Esophagus squamous epithelium (tissue), 5 donors: ENCODE measurements at places on chromosomes 11 and 22. TPM values are rescaled to one million over a fixed set of nuclear protein-coding genes. Genes with fewer than 3 reads are reported as not detected.

- no peak for DNase-seq
These were observed 57.6 kb upstream of the BLID start for GRCh38 chr11:122173587-122173986.

DNA sequence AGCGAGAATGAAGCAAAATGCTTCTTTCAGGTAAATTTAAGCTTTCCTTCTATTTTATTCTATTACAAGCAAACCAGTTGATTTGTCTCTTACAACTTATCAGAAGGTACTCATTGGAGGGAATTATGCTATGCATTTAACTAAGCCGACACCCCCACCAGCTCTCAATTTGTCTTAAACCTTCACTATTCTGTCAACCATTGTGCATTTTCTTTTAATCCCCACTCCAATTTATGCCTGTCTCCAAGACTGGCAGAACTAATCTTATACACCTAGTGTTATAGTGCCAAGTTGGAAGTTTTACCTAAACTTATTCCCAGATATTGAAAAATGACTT, 12.5 kb downstream of the TAF1D start:
- DNase-seq: no peak

MUC6 gene
- total RNA-seq: 0.19 TPM

- DNase-seq: no peak
These were observed 973.6 kb upstream of the TENM4 start for GRCh38 chr11:80414181-80415165.

GRCh38 chr11:3623767-3624458, 17.9 kb downstream of the ART5 start:
- no peak for DNase-seq

- DNase-seq: no peak
These were observed 143.8 kb downstream of the NECTIN1 start for GRCh38 chr11:119585043-119585781.

HEPACAM gene
- total RNA-seq: not detected

DNA sequence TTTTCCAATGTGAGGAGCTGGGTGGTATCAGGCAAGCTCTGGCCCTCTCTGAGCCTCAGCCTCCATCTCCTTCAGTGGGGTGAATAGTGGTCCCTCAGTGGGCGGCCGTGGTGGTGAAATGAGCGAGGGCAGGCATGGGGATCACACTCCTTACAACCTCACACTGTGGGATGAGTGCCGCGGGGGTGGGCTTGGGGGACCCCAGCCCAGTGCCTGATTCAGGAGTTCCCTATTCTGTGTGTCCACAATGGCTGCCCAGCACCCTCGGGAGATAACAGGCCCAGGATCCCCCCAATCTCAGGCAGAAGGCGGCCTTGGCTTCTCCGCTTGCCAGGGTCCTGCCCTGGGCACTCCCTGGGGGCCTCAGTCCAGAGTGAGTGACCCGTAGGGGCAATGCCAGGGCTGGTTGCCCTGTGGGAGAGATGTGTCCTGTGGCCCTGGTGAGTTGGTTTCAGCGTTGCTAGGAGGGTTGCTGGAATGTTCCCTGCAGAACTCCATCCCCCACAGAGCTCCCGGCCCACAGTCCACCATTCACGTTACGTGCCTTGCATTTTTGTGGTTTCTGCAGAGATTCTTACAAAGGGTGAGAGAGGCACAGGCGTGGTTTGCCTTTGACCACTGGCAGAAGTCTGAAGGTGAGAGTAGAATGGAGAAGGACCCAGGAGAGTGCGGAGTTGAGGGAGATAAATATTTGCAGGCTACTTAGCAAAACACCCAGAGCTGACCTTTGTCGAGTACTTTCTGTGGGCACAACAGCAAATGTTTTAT, 2.9 kb downstream of the ALDH3B1 start:
- no peak for DNase-seq

DNA sequence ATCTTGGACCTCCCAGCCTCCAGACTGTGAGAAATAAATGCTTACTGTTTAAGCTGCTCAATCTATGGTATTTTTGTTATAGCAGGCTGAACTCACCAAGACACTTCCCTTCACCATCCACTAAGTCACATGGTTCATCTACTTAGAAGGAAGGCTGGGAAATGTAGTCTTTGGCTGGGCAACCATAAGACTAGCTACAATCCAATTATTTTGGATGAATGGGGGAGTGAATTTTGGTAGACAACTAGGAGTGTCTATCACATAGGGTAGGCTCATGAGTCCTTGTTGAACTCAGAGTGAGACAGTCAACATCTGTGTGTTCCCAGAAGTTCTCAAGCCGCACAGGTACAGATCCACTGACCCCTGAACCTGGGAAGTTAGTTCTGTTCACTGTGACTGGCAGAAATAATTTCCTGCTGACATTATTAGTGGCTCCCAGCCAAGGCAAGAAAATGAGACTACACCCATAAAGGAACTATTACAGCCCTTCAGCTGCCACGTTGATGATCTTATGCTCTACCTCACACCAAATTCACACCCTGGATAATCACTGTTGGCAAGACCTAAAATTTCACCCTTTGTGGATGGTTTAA, 3.1 kb upstream of the SLC35C1 start:
- no peak for DNase-seq

DNA sequence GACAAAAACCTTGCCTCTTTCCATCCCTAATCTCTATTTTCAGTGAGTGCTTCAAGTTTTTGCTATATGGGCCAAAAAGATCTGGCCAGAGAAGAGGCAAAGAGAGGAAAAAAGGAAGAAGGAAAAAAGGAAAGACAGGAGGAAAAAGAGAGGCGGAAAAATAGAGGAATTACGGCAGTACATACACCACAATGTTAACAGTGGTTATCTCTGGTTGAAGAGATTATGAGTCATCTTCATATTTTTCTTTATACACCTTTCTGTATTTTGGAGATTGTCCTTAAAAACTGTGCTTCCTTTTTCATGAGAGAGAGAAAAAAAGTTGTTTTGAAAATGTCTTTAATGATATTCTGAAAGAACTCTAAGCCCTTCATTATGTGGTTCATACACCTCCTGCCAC, 133.7 kb downstream of the SBF2 start:
- no peak for DNase-seq

- DNase-seq: no peak
These were observed 36.1 kb upstream of the OR8B8 start for GRCh38 chr11:124481365-124482323.

ART1 gene
- total RNA-seq: not detected

DNA sequence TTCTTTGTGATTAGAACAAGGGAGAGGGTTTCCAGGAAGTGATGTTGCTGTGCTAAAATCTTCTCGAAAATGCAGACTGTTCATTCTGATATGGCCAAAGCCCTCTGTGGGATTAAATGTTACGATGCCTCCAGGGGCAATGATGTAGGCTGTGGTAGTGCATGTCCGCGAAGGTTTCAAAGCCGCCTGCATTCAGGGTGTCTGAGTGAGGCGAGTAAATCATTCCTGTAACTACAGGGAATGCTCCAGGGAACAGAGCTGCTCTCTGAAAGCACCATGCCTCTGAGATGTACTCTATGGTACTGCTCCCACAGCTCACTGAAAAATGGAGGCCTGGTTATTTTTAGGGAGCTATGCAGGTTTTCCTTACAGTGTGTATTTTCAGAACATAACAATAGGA, 21.2 kb downstream of the PDGFD start:
- no peak for DNase-seq

MACROD1 gene
- 10.4 TPM for total RNA-seq

DNA sequence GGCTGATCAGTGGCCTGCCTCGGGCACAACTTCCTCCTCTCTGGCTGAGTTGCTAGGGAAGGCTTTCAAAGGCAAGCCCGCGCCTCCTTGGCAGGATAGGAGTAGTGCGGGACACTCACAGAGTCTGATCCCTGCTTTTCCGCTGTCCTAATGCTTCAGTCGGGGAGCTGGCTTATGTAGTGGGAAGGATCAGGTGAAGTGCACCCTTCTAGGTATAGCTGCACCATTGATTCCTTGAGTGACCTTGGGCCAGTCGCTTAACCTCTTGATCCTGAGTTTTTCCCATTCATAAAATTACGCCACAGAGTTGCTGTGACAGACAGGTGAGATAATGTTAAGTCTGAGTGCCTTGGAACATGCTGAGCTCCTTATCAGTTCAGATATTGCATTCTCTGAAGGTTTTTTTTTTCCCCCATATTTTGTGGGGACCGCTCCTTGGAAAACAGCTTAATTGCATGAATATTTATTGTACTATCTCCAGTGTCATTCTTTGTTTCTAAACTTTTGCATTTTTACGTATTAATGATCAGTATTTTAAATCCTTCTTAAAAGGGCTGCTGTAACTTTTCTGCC, 961 bp downstream of the IPO7 start:
- DNase-seq: no peak

DNA sequence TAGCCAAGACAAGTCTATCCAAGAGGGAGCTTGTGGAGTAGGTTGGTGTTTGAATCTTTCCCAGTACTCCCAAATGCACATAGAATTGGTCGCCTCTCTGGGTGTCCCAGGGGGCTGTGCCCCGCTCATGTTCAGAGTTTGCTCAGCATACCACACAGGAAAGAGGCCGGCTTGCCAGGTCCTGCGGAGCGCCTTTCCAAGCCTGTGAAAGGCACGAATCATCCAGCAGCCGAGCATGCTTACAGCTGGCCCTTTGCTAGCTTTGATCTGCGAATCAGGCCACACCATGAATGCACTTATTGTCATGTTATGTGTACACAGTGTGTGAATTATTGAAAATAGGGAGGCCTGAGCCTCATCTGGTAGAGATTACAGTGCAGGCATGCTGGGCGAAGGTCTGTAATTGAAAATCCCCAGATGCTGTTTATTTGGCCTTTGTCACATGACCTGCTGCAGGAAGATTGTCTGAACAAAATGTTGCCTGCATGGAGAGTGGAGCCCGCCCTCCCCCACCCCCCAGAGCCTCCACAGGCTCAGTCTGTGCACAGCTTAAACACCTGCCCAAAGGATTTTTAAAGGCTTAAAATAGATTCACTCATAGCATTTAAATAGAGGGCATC, 163.3 kb upstream of the RASSF10 start:
- no peak for DNase-seq

DNA sequence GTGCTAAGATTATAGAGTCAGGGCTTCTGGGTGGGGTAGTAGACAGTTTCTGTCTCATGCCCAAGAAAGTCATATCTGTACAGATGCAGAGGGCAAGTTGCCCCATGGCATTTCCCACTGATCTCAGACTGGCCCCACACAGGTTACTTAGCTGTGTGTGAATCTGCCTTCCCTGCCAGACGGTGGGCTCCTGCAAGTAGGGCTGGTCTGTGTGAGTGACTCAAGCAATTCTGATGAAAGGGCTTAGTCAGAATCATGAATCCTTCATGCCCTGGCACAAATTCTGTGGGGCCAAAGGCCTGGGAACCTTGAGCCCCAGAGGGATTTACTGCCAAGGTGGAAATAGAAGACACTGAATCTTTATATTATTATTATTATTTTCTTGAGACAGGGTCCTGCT, 30.4 kb downstream of the USH1C start:
- DNase-seq: no peak

- DNase-seq: no peak
These were observed 210.0 kb downstream of the KIRREL3 start for GRCh38 chr11:126790550-126791081.

FAM83F gene
- 26.9 TPM for total RNA-seq

DNA sequence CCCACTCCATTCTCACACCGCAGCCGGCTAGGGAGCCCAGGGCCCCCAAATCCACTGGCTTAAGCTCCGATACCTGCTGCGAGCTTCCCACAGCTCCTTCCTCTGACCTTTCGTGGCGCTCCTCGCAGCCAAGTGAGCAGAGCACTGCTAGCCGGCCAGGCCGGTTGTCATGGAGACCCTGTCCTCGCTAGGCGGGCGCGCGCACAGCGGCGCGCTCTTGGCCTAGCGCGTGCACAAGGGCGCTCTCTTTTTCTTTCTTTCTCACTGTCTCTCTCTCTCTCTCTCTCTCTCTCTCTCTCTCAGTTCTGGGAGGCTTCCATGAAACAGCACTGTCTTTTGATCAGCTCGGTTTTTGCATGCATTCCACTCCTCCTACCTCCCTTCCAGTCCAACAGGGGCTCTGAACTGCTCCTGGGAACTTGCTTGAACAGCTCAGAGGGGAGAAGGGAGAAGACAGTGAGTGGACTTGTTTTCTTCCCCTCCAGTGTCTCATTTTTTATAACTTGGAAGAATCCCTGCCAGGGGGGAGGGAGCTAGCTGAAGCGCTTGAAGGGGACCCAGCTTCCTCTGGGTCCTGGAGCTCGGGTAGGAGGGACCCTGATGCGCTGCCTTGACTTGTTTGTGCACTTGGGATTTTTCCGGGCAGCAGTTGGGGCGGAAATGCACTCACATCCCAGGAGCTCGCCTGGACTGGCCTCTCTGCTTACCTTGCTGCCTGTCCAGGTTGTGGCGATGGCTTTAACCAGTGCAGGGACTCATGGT, 100.3 kb upstream of the AKIP1 start:
- DNase-seq: no peak

DSCAML1 gene
- 0.04 TPM for total RNA-seq
